ENCODE measurements at places on chromosomes 16 and 17. TPM values are rescaled to one million over a fixed set of nuclear protein-coding genes. Genes with fewer than 3 reads are reported as not detected.

DNA sequence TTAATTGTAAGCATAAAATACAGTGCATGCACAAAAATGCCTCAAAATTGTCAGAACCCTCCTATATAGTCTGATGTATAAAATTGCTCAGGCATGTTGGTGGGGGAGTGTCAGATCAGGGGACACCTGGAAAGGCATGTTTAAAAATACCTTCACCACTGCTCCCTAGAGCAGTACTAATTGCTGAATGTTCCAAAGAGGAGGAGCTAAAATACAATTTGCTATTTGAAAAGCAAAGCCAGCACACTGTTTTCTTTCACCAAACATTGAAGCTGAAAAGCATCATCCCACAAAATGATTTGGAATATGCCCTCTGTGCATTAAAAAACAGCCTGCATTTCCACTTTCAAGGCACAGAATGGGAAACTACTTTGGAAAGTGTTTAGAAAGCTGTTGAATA, 2.6 kb downstream of the ADAMTS18 start:
- no peak for DNase-seq

GRCh38 chr17:17843096-17843495, 6.3 kb upstream of the SREBF1 start:
- no peak for DNase-seq

Gene PDILT
- polyA plus RNA-seq: not detected

Gene C17orf100
- polyA plus RNA-seq: 10.3 TPM

Gene NECAB2
- 3.5 TPM for polyA plus RNA-seq

DNA sequence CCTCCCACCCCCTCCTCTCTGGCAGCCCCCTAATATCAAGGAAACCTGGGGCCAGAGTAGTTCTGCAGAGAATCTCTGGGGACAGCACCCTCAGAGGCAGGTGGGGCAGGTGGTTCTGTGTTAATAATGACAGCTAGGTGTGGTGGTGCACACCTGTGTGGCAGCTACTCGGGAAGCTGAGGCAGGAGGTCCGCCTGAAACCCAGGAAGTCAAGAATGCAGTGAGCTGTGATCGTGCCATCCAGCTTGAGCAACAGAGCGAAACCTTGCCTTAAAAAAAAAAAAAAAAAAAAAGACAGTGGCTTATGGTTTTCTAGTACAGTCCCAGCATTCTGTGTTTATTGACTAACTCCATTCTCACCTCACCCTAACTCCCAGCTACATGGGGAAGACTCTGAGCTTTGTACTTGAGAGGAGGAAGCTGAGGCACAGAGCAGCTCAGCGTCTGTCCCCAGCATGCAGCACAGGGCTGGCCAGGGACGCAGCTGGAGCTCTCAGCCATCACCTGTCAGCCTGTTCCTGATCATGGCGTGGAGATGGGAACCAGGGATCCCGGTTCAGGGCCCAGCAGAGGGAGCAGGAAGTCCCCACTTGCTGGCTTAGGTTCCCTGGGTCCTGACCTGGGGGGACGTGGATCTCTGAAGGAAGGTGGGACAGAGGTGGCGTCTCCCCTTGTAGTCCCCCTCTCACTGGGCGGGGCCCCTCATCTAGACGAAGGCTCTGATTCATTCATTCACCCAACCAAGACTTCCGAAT, 6.1 kb downstream of the DBNDD1 start:
- DNase-seq: no peak
